ENCODE measurements at places on chromosomes 6 and 20.

- DNase-seq, result no peak
Observed at GRCh38 chr20:36571564-36572504, 1.6 kb upstream of the TGIF2 start.

- DNase-seq, result peak; percentile 50
Observed at GRCh38 chr6:90219209-90219985, 77.2 kb downstream of the BACH2 start.

- DNase-seq, result no peak
Observed at GRCh38 chr6:151448623-151449022, 3.3 kb downstream of the RMND1 start.

- DNase-seq, result peak; percentile 9
Observed at GRCh38 chr6:129853996-129854711, 7.0 kb downstream of the TMEM244 start.

- DNase-seq, result peak; percentile 60
Observed at GRCh38 chr6:37160922-37161778, 8.8 kb upstream of the PIM1 start.
